ENCODE measurements at places on chromosomes 1 and 21. TPM values are rescaled to one million over a fixed set of nuclear protein-coding genes. Genes with fewer than 3 reads are reported as not detected.
A peak's percentile ranks its signal among the peaks of the same experiment; 100 is the strongest.

- no peak for DNase-seq
These were observed 25.2 kb upstream of the FGGY start for GRCh38 chr1:59271561-59272260.

Gene FLG2
- total RNA-seq, result not detected

Gene NBPF4
- not detected for total RNA-seq

- DNase-seq, result peak; percentile 66
These were observed 27.5 kb upstream of the EPB41 start for GRCh38 chr1:28886731-28887418.

- DNase-seq, result no peak
These were observed 60.8 kb downstream of the EDN2 start for GRCh38 chr1:41423511-41424191.

All from SJSA1 (cell line).